ENCODE measurements at places on chromosomes 7 and 10.

GRCh38 chr7:25963733-25964132 is 188.3 kb upstream of the NFE2L3 start:
- DNase-seq = no peak

DNA sequence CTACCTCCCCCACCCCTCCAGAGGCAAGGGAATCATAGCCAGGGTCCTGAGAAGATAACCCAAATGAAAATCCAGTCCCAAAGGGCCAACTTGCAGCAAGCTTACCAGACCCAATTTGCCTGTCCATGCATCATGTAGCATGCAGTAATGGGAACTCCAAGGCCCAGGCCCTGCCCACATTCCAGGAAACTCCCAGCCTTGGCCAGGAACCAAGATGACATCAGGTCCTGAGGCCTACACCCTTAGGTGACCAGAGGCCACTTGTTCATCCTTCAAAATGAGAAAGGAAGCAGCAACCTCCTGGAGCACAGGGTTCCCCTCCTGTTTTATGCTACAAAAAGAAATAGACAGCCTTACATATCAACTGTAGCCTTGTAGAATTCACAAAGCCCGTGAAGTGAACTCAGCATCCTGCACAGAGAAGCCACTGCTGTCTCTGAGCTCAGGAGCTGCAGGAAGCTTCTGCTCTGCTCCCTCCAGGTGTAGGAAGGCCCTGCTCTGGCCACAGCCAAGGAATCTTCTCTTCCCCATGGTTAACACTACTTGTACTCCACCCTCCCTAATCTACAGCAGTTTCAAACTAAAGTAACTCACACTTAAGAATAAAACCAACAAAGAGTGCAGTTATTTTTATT is 30.3 kb upstream of the GRB10 start:
- DNase-seq = peak; percentile 29

GRCh38 chr10:96513305-96513697 is 425 bp downstream of the TLL2 start:
- DNase-seq = no peak

DNA sequence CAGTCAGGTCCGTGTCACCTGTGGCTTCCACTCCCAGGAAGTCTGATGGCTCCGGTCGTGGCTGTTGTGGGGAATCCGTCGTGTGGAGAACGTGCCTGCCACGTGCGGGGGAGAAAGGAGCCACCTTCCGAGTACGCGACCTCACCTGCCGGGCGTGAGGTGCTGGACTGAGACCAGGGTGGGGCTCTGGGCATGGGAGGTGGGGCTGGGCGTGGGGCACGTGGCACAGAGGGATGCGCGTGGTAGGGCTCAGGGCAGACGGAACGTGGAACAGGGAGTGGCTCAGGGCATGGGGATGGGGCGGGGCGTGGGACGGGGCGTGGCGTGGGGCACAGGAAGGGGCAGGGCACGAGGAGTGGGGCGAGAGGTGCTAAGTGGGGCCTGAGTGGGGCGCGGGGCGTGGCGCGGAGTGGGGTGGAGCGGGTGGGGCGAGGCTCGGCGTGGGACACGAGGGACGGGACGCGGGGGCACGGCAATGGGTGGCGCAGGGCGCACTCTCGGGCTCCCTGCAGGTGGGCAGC is 64.8 kb downstream of the C10orf143 start:
- no peak for DNase-seq

DNA sequence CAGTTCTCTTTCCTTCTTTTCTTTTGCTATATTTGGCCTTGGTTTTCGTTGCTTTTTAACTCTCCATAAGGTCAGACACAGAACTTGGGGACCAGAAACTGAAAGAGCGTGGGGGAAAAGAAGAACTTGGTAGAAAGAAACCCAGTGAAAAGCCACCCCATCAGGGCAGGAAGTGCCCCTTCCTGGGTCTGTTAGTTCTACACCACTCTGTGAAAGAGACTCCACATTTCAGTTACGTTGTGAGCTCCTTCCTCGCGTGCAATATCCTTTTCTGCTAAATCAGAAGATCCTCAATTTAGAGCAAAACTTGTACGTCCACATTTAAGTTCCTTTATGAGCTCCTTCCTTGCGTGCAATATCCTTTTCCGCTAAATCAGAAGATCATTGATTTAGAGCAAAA is 220.6 kb upstream of the FOXK1 start:
- no peak for DNase-seq

All from AG09309 (cell line).